GM04504 (cell line): ENCODE measurements at places on chromosomes 6 and 20.

DNA sequence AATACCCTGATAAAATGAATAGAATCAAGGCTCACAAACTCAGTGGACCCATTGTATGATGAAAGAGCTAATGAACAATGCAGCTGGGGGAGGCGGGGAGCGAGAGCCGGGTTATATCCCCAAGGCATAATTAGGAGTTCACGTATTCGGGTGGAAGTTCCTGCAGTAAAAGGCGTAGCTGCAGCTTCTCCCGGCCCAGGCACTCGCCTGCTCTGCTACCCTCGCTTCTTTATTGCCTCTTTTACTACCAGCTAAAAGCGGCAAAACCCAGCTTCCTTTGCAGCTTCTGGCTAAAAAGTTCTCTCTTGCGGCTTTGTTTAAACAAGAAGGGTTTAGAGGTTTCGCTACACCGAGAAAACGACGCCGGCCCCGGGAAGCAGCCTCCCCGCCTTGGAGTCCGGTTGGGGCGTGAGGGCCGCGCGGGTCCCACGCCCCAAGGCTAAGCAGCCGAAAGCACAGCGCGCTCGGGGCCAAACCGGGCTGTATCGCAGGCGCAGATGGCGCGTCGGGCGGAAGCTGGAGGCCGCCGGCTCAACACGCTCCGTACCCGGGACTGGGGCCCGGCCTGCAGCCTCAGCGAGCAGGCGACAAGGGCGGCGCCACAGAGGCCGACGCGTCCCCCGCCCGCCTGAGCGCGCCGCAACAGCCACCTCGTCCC lies 1.6 kb downstream of the ZBTB2 start:
- peak; percentile 54 for DNase-seq

GRCh38 chr6:41470029-41470330 lies 76.2 kb upstream of the FOXP4 start:
- DNase-seq: no peak

GRCh38 chr20:7744411-7744810 lies 195.8 kb downstream of the HAO1 start:
- peak; percentile 31 for DNase-seq

- no peak for DNase-seq
These were observed 52.2 kb downstream of the RREB1 start for GRCh38 chr6:7159790-7160525.

DNA sequence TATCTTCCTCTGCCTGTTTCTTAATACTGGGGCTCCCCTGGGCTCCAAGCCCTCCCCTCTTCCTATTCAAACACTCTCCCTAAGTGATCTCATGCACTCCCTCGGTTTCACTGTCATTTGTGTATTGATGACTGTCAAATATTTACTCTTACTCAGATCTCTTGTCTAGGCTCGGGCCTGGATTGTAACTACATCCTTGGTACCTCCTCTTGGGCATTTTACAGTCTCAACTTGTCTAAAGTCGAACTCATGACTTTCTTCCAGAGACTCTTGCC lies 189.4 kb upstream of the PRDM1 start:
- DNase-seq: no peak
